ENCODE measurements at places on chromosomes 16 and 17.

DNA sequence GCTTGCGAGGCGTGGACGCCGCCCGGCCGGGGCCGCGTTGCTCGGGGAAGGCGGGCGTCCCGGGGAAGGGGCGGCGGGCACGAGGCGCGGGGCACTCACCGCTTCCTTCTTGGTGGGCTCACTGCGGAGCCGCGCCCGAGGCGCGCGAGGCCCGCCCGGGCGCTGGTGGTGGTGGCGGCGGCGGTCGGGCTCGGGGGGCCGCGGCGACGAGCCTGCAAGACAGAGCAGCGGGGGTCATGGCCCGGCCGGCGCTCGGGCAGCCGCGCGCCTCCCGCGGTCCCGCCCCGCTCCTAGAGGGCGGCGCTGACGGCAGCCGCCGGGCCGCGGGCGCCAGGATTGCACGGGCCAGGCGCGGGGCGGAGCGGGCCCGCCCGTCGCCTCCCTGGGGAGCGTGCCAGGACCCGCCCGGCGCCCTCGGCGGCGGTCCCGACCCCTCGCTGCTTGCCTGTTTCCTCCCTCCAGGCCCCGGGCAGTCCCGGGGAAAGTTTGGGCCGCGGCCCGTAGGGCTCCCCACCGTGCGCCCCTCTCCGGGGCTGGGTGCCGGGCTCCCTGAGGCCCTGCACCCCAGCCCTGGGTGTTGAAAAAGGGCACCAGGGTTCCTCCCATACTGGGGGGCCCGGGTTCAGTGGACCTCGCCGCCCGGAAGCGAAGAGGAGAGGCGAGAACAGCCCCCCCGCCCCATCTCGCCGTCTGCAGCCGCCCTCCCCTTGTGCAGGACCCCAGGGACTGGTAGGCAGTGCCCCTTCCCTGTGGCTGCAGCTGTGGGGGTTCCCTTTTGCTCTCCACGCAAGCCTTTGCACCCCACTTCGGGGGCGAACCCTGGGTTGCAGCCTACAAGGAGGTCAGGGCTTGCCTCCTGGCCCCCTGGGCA lies at the start of gene C16orf74:
Gene C16orf74, minus strand, starts transcription at position 270 of the 871 bp plus-strand sequence. CDS start 15,879 bp downstream, outside the sequence.
- DNase-seq = no peak

- DNase-seq = peak; percentile 43
Observed at GRCh38 chr17:2400474-2400866, 390 bp downstream of the MNT start.

GRCh38 chr16:83744441-83744981 lies 63.3 kb upstream of the HSBP1 start:
- no peak for DNase-seq

GRCh38 chr17:62827746-62828485 lies 19.8 kb upstream of the MARCHF10 start:
- no peak for DNase-seq

- DNase-seq = no peak
Observed at GRCh38 chr16:83992624-83993023, 24.6 kb downstream of the NECAB2 start.

DNA sequence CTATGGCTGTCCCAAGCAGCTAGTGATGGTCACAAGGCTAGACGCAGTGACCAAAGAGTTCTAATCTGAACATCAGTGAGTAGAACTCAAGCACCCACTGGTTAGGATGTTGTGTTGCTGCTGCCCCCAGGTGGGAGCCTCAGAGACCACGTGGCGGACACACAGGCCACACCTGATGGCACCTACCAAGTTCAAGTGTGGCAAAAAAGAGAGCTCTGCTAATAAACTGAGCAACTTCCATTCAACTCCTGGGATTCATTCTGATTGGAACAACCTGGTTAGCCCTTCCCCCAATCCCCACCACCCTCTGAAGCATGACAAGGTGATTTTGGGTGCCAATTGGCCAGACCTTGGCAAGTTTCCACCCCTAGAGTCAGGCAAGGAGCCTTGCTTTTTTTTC lies 3.5 kb upstream of the LCMT1 start:
- DNase-seq = peak; percentile 48

DNA sequence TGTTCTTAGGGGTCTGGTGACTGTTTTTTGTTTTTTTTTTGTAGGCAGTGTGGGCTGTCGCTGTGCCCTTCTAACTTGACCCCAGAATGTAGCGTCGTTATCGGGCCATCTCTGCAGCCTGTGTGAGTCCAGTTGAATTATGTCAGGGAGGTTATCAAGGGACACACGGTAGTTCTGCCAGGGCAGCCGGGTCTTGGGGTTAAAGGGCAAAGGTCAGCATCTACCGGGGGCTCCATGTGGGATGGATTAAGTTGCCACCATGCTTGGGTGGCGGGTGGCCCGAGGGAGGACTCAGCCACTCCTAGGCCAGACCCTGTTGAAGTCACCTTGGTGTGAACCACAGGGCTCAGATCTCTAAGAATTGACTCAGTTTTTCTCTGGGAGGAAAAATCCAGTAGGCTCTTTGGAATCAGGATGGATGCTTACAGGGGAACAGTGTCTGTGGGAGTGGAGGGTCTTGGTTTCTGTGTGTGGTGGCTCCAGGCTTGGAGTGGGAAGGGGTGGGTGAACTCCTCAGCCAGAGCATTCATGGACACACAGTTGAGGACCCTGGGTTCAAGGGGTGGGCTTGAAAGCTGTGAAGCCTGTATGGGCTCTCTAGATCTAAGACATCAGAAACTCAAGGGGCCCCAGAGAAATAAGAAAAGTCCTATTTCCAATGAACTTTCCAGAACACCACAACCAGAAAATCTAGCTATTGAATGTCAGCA lies 191.7 kb downstream of the IRF8 start:
- DNase-seq = no peak

GRCh38 chr16:13359835-13360234 lies 458.4 kb downstream of the SHISA9 start:
- no peak for DNase-seq
